Midbrain (tissue), 1 donor: ENCODE measurements at places on chromosomes 6 and 20.

DNA sequence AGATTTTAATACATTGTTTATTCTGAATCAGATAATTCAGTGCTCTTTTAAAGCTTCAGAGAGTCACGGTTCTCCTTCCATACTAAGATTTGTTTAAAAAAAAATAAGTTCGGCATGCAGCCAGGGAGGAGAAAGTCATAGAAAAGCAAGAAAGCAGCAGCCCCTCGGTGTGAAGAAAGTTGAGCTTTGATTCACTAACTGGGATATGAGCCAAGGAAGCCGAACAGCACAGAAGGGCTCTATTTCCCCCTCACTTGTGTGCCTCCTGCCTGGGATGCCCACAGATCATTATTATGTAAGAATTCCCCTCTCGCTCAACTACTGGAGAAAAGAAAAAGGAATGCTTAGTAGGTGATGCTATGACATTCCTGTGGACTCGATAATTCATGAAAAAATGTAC, 69.3 kb upstream of the SYNJ2 start:
- DNase-seq, result peak; percentile 80

DNA sequence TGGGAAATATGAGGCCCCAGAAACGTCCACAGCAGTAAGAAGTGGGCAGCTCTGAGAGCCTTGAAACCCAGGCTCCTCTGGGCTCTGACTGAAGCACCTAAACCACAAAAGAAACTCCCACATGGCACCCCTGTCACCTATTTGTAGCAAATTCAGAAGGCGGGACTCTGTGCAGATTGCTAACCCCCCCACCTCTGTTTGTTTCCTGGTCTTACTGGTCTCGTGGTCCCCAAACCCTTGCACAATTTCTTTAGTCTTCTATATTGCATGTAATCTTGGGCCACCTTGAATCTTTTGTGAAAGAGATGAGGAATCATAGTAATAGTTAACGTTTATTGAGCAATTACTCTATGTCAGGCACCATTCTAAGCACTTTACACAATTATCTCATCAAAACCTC, 154.3 kb downstream of the PREX1 start:
- DNase-seq, result no peak

DNA sequence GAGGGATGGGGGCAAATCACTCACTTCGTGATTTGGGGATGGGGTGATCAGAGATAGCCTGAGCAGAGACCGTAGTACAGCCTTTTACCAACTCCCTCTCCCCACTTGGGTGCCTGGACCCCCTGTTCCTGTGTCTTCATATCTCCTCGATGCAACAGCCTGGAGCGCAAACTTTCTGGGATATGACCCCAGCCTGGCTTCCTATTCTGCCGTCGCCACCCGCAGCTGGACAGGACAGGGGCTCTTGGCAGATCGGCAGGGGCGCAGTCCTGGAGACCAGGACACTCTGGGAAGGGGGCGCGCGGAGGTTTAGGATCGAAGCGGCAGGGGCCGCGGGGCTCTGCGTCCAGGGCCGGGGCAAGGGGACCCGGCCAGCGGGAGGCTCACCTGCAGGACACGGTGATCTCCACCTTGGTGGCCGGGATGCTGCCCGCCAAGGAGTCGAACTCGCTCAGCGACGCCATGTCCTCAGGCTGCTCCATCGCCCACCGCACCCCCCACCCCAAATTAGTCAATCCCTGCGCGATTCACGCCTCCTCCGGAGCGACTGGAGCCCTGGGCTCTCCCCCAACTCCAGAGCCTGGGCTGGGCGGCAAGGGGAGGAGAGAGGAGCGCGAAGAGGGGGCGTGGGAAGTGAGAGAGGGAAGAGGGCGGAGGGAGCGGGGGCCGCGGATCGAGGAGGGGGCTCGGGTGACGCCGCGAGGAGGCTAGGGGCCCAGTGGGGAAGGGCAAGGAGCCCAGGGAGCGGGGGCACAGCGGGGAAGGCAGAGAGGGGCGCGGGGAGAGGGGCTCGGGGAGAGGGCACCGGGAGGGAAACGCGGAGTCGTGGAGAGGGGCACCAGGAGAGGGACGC, at the start of gene CPNE5:
Gene CPNE5, minus strand, starts transcription at position 549 of the 853 bp plus-strand sequence. Its CDS starts 67 bp downstream, at position 482.
- no peak for DNase-seq

DNA sequence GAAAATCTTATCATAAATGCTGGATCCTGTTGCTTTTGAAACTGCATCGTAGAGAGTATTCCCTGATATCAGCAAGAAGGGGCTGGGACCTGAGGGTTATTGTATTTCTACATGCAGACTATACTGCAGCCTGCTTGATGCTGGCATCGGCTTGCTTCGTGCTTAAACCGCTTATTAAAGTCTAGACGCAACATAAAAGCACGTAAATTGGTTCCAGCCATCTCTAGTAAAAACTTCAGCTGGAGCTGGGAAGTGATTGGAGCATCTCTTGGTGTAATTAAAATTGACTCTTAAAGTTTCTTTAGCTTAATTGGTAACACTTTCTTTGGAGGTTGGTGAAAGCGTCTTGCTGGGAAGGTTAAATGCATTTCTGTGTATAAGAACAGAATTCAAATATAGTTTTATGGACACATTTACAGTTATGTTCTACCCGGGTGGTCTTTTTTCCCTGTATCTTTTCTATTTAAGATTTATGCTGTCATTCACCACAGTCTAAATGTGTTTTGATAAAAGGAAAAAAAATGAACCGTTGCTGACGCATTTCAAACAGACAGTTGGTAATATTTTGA, 139.0 kb upstream of the JAG1 start:
- DNase-seq, result no peak

DNA sequence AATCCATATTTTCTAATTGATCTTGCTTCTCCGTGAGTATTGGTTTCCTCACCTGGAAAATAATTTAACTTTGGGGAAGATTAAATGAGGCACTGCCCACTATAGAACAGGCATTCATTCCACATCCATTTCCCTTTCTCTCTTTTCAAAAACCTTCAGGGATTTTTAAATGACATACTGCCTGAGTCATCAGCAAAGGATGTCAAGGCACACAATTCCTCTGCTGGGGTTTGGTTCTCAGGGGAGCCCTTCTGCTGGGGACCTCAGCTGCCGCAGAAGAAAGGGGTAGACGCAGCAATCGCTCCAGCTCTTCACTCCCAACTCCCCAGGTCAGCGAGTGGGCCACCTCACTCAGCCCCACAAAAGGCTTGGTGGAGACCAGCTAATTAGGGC, 90.7 kb upstream of the BACH2 start:
- DNase-seq, result no peak
